ENCODE measurements at places on chromosomes 3 and 15.
A peak's percentile ranks its signal among the peaks of the same experiment; 100 is the strongest.

DNA sequence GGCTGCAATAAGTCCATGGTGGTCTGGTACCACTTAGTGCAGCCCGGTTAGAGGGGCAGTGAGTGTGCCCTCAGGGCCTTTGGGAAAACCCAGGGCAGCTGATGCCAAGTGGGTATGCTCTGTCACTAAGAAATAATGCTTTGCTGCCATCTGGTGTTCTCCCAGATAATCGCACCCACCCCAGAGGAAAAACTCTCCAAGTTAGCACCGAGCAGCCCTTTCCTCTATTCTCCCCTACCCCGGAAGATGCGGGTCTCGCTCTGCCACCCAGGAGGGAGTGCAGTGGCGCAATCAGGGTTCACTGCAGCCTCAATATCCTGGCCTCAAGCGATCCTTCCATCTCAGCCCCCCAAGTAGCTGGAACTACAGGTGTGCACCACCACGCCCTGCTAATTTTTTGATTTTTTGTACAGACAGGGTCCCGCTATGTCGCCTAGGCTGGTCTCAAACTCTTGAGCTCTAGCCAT is 21.3 kb upstream of the DAPK2 start:
- peak; percentile 84 for DNase-seq

- no peak for DNase-seq
Measured at GRCh38 chr15:82979726-82980125, 6.3 kb upstream of the RAMAC start.

GRCh38 chr3:176873261-176873660 is 324.0 kb downstream of the TBL1XR1 start:
- no peak for DNase-seq

GRCh38 chr15:49697121-49697520 is 76.3 kb downstream of the DTWD1 start:
- DNase-seq = no peak

- no peak for DNase-seq
Measured at GRCh38 chr3:8352475-8352874, 149.1 kb upstream of the LMCD1 start.

DNA sequence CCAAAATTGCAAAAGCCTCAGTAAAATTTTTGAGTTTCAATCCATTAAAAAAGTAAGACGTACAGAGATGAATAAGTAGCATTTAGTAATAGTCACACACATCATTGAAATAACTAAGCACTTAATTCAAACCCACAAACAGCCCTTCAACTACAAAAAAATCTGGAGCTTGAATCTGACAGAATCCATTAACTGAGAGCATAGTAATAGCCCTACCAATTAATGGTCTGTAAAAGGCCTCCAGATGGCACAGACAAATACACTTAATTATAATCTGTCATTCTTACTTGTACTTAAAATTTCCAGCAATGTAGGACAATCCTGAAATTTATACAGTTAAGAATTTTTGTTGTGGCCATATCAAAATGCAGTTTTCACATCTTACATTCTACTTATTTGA is 246.9 kb downstream of the VGLL3 start:
- no peak for DNase-seq

GRCh38 chr15:26711445-26711844 is 61.4 kb downstream of the GABRB3 start:
- DNase-seq = no peak

GRCh38 chr3:24714436-24714835 is 219.8 kb upstream of the THRB start:
- no peak for DNase-seq

DNA sequence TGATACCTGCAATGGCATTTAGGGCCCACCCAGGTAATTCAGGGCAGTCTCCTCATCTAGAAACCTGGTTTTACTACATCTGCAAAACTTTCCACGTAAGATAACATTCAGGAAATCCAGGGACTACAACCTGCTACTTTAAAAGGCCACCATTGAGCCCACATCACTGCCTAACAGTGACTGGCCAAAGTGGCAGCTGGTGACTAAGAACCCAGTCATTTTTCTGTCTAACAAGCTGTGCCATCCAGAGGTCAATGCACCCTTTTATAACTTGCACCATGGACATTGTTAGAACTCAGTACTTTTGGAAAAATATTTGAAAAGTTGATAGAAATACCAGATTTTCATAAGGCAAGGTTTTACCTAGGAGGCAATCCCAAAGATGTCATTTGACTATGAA is 492.4 kb downstream of the OTOL1 start:
- no peak for DNase-seq

- no peak for DNase-seq
Measured at GRCh38 chr3:31235062-31235700, 297.5 kb upstream of the STT3B start.

DNA sequence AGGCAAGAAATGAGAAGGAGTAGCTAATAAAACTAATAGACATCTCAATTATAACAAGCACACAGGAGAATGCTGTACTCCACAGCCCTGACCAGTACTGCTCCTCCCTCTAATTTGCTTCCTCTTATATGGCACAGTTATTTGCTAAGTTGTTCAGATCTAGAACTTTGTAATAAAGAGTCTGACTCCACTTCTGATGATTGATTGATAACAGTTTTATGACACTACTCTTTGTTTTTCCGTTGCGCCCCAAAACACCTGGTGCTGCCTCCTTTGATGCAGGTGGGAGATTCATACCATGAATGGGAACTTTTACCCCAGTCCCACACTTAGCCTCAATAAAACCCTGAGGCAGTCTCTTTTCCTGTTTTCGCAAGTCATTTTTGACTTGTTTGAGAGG is 777.7 kb downstream of the GBE1 start:
- DNase-seq = no peak

GRCh38 chr15:63054985-63055384 is 12.4 kb downstream of the TPM1 start:
- no peak for DNase-seq

GRCh38 chr3:138125548-138126221 is 6.5 kb downstream of the A4GNT start:
- DNase-seq = no peak

GRCh38 chr3:46466871-46467403 is 2.2 kb upstream of the LTF start:
- DNase-seq = no peak

DNA sequence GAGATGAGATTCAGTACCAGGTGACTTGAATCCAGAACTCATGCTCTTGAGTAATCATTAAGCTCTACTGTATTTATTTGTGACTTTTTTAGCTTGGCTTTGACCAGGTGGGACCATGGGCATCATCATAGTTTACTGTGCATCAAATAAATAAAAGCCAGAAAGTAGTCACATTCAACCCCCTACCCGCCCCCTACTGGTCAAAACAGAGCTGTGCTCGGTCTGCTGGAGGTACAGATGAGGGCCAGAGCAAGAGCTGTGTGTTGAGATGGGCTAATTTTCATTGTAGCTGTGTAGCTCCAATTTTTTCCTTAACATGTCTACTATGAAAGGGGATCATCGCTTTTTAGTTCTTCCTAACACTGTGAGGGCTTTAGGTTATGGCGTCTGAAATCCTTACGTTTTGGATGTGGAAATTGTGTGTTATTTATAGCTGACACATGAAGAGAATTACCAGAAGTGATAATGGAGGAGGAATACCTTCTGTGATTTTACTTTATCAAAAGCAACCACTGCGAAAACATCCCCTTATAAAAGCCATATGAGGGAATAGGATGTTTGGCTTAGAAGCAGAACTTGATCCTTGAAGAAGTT is 375.1 kb downstream of the PTPRG start:
- peak; percentile 43 for DNase-seq

DNA sequence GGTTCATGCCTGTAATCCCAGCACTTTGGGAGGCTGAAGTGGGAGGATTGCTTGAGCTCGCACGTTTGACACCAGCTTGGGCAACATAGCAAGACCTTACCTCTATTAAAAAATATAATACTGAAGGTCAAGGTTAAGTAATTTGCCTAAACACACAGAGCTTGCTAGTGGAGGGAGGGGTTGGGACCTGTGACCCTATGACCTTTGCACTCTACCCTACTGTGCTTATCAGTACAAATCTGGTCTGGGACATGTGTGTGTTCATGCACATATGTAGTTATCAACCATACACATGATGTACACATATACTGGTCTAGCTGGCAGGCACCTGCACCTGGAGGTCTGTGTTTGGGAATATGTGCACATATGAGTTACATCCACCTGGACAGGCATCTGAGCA is 117.9 kb upstream of the HACD2 start:
- no peak for DNase-seq

GRCh38 chr3:145698250-145698649 is 462.7 kb downstream of the PLOD2 start:
- no peak for DNase-seq

GRCh38 chr15:42059661-42060476 is 34.5 kb downstream of the PLA2G4D start:
- DNase-seq = peak; percentile 72

DNA sequence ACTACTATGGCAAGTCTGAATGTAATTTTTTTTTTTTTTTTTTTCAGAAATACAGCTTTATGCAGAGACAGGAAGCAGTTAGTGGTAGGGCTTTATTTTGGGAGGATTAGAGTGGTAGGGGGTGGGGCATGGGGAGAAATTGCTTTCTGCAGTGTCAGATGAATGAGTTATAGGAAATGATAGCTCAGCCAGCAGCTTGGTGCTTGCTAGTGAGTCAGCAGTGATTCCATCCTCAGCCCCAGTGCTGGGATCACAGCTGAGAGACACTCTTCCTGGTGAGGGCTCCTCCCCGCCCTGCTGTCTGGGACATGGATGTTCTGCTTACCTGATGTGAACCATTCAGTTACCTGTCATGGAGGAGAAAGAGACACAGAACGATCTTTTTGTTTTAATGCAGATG is 39.6 kb downstream of the SEMA6D start:
- no peak for DNase-seq

- no peak for DNase-seq
Measured at GRCh38 chr3:50260942-50261441, 8.0 kb upstream of the SEMA3B start.

DNA sequence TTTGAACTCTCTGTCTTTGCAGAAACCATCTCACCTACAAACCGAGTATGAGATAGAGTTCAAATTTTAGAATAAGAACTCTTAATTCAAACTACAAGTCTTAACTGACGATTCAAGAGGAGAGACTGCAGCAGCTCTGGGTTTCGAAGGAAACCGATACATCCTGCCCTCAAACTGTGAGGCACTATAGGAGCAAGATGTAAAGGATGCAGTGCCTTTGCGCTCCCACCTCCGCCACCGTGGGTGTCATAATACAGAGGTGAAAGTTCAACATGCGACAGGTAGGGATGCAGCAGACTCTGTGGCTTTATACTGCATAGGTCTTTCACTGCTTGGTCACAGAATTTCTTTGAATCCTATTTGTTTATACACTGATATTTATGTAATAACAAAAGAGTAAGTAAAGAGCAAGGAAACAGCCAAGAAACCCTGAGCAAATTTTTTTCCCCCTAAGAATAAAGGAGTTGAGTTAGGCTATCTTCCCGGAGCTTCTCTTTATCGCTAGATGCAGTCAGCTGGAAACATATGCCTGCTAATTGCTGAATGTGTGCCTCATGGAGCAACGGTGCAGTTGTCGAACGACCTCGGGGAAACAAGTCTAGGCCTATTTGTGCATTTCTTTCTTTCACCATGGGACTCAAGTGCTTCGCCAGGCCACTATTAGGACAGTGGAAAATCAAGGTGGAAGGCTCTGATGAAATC is 1097.6 kb upstream of the CFAP20DC start:
- no peak for DNase-seq

DNA sequence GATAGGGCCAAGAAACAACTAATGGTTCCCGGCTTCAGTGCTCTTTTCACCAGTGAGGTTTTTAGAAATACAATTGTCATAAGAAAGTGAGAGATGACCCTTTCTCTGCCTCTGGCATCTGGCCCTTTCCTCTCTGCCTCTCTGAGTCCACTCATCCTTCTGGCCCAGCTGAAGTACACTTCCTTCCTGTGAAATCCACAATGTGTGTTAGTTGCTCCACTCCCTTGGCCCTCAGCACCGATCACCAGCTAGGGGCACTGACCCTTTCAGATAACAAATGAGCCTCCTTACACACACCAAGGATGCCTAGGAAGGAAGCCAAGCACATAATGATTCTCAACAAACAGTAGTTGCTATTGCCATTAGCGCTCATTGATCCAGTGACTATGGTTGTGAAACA is 2.9 kb upstream of the CAV3 start:
- DNase-seq = no peak

GRCh38 chr3:46947981-46948791 is 28.4 kb downstream of the CCDC12 start:
- DNase-seq = no peak

DNA sequence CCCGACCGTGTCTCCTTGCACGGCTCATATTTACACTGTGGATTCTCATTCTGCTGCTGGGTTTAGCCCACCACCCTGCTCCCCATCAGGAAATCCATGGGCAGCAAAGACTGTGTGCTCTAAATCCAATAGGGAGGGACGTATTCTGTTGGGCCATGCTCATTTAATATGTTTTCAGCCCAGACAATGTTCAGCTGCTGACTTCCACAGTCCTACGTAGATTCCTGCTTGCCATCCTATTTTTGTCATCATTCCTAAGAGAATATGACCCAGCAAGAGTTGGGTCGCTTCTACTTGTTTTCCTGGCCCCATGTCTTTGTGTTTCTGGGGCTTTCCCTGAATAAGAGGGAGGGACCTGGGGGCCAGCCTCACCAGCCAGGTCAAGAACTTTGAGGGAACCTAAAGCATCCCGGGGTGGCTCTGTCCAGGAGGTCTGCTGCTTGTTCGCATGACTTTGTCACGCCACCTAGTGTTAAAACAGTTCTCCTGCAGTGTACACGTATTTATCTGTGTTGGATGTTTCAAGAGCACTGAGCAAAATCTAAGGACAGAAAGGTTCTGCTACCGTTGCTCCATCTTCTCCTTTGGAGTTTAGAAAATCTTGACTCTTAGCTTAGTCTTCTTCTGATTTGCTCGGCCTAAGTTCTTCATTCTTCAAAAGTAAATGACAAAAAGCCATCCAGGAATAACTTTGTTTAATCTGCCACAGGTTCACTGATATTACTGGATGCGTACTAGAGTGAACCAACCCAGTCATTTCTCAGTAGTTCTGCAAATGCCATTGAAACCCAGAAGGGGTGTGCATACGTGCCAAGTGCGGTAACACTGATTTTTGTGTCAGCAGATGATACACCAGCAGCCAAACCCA is 79.8 kb upstream of the NR2E3 start:
- DNase-seq = peak; percentile 71

DNA sequence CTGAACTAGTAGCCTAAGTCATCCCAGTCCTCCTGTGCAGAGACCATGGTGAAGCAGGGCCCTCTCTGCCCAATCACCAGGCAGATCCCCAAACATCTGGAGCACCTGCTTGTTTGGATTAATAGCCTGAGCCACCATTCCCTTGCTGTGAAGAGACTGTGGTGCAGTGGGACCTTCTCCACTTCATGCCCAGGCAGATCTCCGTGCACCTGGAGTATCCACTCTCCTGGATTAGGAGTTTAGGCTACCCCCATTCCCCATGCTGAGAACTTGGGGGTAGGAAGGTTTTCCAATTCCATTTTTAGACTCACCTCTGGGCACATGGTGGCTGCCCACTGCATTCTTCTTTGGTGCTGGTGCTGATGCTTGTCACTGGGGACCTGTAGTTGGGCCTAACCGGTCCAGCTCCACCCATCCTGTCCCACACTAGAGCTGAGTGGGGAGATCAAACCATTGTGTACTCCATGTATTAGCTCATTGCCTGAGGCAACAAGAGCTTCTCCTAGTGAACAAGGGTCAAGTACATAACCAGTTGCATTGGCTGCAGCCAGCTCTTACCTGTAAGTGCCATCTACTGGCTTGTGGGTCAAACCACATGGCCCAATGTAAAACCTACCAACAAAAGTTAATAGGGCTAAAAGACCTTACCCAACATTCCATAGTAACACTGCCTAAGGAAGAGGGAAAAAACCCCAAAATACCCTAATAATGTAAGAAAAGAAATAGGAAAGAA is 382.5 kb upstream of the CBLB start:
- DNase-seq = peak; percentile 4

- no peak for DNase-seq
Measured at GRCh38 chr3:11198070-11198469, 43.8 kb downstream of the HRH1 start.
